ENCODE measurements at places on chromosomes 2 and 18.

DNA sequence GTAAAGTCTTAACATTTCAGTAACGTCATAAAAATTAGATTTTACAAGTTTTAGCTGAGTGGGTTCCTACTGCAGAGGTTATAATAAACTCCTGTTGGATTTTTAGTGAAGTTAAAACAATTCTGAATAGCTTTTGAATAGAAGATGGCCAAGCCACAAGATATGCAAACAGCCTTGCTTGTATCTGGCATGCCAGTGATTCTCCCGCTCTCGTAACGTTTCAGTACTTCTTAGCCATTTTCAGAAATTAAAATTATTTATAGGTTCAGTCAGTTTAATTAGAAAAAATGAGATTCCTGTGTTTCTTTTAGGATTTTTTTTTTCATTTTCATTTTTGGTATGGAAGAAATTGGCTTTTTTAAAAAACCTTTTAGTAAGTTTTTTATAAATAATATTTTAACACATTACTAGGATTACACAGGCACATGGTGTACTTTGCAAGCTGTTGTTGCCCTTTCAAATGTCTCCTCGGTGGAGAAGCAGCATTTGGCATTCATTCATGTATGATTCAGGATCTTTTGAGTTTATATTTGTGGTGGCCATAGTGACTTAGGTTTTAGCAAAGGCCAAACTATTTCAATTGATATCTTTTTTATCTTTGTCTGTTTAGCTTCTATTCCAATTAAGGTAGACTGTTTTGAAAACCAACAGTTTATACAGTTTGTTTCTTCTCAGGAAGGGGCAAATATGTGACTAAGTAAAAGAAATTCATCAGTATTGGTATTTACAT, 30.6 kb upstream of the RND3 start:
- DNase-seq, result no peak

GRCh38 chr18:77052297-77052982, 80.1 kb downstream of the MBP start:
- DNase-seq, result no peak

DNA sequence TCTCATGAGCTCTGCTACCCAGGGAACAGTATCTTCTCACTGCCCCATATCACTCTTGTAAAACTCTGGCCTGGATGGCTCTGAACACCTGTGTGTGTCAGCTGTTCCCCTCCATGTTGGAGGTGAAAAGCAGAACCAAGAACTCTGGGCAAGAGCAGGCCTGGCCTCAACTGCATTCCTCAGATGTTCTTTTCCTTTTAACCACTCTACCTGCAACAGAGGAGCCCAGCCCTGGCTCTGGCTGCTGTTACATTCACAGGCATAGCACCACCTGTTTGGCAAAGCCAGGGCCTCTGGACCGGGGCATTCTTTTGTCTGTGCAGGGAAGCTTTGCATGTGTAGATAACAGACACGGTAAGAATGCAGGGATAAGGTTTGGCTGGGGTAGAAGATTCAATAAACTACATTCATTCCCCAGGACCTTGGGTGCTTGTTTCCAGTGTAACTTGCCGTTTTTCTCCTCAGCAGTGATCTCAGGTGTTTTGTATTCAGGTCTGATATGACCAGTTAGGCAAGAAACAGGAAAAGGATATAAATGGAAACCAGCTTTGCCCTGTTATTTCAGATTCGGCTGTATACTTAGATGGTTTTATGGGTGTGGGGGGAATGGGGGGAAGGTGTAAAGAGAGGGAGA, 95.1 kb downstream of the SPTBN1 start:
- no peak for DNase-seq

GRCh38 chr18:13387855-13388548, 169.4 kb downstream of the LDLRAD4 start:
- no peak for DNase-seq

GRCh38 chr2:11556101-11556806, 22.4 kb downstream of the GREB1 start:
- no peak for DNase-seq

- no peak for DNase-seq
Measured at GRCh38 chr18:78643004-78643403, 336.6 kb upstream of the SALL3 start.

DNA sequence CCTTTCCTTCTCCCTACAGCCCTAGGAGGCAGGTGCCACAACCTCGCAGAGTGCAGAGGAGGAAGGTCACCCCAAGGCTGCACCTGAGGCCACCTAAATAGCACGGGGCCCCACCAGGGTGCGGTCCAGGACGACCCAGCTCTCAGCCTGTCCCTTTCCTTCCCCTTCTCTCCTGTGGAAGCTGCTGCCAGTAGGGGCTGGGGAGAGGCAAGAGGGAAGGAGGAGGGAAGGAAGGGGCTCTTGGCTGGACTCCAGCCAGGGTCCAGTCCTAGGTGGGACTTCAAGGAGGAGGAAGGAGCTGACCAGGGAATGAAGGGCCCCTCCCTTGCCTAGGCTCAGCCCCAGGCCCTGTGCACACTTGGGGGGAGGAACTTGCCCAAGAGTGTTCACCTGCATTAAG, 11.1 kb downstream of the CRACDL start:
- no peak for DNase-seq

GRCh38 chr2:191950132-191950874, 103.4 kb upstream of the CAVIN2 start:
- no peak for DNase-seq

- no peak for DNase-seq
Measured at GRCh38 chr2:227383686-227384085, 4.1 kb downstream of the SCYGR1 start.

DNA sequence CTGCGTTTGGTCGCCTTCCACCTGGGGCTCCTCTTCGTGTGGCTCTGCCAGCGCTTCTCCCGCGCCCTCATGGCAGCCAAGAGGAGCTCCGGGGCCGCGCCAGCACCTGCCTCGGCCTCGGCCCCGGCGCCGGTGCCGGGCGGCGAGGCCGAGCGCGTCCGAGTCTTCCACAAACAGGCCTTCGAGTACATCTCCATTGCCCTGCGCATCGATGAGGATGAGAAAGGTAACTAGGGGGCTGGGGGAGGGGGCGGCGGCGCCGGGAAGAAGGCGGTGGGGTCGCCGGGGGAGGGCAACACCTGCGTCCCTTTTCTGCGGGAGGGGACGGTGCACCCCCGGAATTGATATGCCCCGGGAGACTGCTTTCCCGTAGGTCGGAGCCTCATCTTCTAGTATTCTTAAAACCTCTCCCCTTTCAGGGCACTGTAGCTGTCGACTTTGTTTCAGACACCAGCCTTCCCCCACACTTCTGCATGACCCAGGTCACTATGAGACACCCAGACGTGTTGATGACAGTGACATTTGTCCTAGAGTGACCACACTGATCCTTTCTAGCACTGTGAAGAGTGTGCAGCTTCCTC, 755 bp downstream of the SPAST start:
- DNase-seq, result no peak

DNA sequence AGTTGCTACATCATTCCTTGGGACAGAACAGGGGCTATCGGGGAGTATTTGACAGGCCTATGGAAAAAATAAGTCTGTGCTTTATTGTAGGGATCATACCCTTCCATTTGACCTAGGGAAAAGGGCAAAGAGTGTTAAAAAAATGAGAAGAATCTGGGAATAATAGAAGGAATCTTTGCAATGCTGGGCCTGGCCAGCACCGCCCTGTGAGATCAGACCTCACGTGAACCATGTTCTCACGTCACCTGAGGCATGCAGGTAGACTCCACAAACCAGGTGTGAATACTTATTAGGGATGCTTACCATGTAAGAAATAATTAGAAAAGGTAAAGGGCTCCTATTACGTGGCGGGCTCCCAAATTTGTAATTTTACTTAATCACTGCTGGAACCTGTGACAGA, 177.5 kb upstream of the GATA6 start:
- no peak for DNase-seq

GRCh38 chr2:147663153-147663961, 181.5 kb upstream of the ACVR2A start:
- no peak for DNase-seq

GRCh38 chr2:67260343-67261277, 136.5 kb upstream of the ETAA1 start:
- DNase-seq, result no peak

- DNase-seq, result no peak
Measured at GRCh38 chr2:12381543-12382325, 335.0 kb upstream of the TRIB2 start.

DNA sequence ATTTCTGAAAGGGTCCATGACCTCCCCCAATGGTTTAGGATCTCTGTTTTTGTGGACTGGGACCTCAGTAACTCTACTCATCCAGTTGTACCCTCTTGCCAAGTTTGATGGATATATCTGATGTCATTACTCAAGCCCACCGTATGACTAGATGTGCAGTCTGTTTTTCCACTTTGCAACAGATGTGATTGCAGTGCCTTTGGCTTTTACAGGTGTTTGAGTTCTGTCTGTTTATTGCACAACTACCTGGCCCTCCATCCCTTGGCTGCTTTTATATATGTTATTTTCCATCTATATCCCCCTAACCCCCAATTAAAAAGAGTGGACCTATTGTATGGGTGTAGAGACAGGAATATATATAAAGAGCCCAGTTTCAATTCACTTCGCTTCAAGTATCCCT, 10.8 kb downstream of the NCOA1 start:
- no peak for DNase-seq

- no peak for DNase-seq
Measured at GRCh38 chr2:69979902-69980807, 18.7 kb upstream of the ASPRV1 start.

Data from left renal cortex interstitium (tissue), 4 donors.